ENCODE measurements at places on chromosomes 7 and 10. TPM values are rescaled to one million over a fixed set of nuclear protein-coding genes. Genes with fewer than 3 reads are reported as not detected.

TCAF2 gene
- total RNA-seq, result 6.3 TPM

GRCh38 chr10:14374745-14375445 is 44.2 kb upstream of the FRMD4A start:
- no peak for DNase-seq

GRCh38 chr10:131210181-131210580 is 101.3 kb downstream of the TCERG1L start:
- DNase-seq, result no peak

DNA sequence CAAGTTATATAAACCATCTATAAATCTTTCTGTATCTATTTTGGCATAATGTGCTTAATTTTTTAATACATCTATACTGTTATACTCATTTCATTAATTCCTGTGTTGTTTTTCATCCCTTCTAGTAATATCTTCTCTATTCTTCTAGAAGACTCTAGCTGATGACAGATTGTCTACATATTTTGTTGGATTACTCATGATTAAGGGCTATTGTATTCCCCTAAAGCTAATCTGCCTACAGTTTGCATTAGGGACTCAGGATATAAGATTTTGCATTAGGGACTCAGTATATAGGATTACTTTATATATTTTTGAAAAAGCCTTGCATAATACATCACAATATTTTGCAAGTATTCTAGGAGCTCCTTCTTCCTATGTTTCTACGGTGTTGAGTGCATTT is 8.3 kb upstream of the SEMA3A start:
- no peak for DNase-seq

GRCh38 chr7:106405697-106406141 is 120.9 kb upstream of the NAMPT start:
- DNase-seq, result no peak

Data from aorta (tissue), 5 donors.